ENCODE measurements at places on chromosomes 13 and 19.

DNA sequence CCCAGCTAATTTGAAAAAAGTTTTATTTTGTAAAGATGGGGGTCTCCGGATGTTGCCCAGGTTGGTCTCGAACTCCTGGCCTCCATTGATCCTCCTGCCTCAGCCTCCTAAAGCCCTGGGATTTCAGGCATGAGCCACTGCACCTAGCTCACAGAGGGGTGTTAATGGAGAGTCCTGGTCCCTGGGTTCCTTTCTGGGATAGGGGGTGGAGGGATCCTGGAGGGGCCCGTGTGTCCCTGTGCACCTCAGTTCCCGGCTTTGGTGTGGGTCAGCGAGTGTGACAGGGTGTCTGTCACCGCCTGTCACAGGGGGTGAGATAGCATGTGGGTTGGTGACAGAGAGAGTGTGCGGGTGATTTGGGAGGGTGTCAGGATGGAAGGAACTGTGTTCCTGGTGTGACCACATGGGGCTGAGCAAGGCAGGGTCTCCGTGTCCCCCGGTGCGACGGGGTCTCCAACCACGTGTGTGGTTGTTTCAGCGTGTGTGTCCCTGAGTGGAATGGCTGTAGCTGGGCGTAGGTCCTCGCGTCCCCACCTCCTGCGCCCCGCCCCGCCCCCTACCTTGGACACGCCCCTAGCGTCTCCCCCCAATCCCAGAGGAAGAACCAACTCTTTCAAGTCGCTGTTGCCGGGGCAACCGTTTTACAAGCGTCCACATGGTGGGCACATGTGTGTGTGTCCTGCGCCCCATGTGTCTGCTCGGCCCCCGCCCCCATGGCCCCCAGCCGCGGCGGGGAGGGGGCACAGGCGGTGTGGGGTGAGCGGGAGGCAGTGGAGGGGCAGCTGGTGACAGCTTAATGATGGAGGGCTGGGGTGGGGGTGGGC is 2.9 kb upstream of the NRTN start:
- DNase-seq: no peak

- peak; percentile 6 for DNase-seq
Observed at GRCh38 chr19:39083983-39084731, at the start of gene ACP7. TSS of gene ACP7 (plus strand) at chr19:39084368. CDS start at chr19:39085270, 902 bp downstream.

- no peak for DNase-seq
Observed at GRCh38 chr19:6250024-6250615, 29.7 kb downstream of the MLLT1 start.

- DNase-seq: no peak
Observed at GRCh38 chr13:52673465-52673864, 20.8 kb downstream of the SUGT1 start.

GRCh38 chr19:20244356-20244755 is 77.3 kb downstream of the ZNF486 start:
- DNase-seq: no peak

- DNase-seq: no peak
Observed at GRCh38 chr13:69903081-69903480, 204.5 kb upstream of the ATXN8OS start.

DNA sequence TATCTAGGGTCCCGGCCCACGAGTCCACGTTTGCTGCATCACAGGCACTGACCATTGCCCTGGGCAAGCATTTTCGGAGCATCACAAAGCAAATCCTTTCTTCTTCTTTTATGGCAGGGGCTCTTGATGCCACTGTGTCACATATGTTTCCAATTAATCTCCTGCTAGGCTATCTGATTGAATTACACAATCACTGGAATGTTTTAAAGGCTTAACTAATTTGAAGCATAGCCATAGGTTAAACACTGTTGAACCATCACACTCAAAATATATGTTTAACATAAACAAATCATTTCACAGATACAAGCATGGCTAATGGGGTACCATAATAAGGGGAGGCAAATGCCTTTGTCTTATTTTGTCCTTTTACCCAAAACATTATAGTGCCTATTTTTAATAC is 338.3 kb downstream of the POU4F1 start:
- DNase-seq: no peak

- DNase-seq: no peak
Observed at GRCh38 chr13:55893540-55893939, 1247.2 kb upstream of the PRR20A start.

DNA sequence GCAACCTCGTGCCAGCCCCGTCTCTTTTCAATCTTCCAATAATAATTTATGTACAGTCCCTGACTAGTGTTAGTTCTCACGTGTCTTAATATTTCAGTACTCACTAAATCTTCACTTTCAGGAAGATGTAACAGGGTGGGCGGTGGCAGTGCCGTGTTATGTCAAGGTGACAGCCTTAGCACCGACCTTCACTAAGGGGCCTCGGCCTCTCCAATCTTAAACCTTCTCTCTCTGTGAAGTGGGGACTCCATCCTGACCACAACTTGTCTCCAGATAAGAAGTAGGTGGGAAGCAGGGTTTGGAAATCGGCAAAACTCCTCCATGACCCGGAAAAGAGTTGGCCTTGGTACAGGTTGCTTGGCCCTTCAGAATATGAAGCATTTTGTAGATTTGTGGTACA is 1.8 kb downstream of the RPS19 start:
- no peak for DNase-seq

DNA sequence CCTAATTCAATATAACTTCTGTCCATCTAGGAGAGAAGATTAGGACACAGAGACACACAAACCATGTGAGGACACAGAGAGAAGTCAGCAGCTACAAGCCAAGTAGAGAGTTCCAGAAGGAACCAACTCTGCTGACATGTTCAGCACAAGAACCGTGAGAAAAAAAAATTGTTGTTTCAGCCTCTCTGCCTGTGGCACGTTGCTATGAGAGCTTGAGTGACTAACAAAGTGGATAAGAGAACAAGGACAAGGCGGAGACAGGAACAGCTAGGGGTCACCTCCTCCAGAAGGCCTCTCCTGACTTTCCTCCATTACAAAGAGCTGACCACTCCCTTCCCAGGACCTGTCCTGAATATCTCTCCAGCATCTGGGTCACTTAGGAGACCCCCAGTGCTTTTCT is 5.6 kb upstream of the SIGLEC12 start:
- no peak for DNase-seq

- DNase-seq: no peak
Observed at GRCh38 chr13:47310401-47310800, 413.5 kb upstream of the HTR2A start.

DNA sequence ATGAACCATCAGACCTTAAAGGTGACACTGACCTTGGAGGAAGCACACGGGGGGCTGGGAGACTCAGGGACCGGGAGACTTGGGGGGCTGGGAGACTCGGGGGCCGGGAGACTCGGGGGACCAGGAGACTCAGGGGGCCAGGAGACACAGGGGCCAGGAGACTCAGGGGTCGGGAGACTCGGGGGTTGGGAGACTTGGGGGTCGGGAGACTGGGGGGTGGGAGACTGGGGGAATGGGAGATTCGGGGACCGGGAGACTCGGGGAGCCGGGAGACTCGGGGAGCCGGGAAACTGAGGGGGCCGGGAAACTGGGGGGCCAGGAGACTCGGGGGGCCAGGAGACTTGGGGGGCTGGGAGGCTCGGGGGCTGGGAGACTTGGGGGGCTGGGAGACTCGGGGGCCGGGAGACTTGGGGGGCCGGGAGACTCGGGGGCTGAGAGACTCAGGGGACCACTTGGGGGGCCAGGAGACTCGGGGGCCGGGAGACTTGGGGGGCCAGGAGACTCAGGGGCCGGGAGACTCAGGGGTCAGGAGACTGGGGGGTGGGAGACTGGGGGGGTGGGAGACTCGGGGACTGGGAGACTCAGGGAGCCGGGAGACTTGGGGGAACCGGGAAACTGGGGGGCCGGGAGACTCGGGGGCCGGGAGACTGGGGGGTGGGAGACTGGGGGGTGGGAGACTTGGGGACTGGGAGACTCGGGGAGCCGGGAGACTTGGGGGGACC is 62.9 kb downstream of the RASA3 start:
- no peak for DNase-seq

DNA sequence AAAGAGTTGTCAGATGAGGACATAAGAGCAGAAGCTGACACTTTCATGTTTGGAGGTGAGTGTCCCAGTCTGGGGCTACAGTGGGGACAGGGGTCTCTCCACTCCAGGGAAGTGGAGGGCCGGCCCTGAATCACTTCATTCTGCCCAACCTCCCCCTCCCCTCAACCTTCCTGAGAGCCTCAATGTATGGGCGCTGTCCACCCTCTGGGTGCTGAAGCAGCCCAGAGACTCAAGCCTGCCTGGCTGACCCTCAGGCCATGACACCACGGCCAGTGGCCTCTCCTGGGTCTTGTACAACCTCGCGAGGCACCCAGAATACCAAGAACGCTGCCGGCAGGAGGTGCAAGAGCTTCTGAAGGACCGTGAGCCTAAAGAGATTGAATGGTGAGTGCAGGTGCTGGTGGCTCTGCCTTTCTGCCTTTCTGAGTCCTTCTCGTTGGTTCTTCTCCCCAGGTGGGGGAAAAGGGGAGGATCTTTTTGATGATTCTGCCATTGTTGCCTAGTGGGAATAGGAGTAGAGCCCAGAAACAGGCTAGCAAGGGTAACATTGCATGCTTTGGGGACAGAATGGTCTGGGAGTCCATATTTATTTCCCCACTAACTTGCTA is 8.8 kb downstream of the CYP4F8 start:
- DNase-seq: no peak

DNA sequence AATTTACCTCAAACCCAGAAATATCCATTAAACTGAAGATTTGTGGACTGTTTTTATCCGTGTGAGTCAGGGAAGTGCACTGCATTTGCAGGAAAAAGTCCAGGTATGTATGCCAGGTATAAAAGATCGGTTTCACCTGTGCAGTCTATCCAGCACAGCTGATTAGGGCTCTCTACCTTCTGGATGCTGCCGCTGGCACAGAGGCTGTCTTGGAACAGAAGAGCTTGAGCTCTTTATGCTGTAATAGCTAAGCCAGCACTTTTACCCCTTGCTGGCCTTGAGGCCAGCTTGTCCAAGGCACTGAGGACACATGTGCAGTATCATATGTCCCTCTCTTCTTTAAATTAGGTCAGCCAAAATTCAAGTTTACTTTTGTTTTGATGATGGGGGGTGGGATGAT is 851.0 kb downstream of the DIAPH3 start:
- no peak for DNase-seq

GRCh38 chr13:106361621-106362020 is 173.8 kb downstream of the EFNB2 start:
- no peak for DNase-seq

DNA sequence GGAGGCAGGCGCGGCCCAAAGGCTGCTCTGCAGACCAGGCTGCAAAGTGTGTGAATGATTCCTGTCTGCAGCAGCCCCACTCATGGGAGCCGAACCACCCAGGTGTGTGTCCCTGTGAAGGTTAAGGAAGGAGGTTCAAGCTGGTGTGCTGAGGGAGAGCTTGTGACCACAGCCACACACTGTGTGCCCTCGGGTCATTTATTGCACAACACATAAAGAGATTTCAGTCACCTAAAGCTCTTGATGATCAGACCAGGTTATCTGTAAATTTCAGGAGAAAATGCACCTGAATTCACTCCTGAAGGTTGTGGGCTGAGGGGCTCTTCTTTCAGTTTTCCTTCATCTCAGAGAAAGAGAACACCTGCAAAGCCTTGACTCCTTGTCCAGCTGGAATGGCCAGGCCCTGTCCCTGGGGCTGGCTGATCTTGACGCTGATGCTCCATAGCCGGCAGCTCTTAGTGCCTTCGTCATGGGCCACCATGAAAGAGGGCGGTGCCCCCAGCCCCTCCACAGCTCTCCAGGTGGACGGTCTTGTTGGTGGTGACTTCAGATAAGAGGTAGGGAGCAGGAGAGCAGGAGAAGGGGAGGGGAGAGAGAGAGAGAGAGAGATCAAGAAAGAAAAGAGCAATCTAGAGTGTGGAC is 110.8 kb upstream of the C1QTNF9B start:
- no peak for DNase-seq

- DNase-seq: no peak
Observed at GRCh38 chr13:106318941-106319411, 216.5 kb downstream of the EFNB2 start.

DNA sequence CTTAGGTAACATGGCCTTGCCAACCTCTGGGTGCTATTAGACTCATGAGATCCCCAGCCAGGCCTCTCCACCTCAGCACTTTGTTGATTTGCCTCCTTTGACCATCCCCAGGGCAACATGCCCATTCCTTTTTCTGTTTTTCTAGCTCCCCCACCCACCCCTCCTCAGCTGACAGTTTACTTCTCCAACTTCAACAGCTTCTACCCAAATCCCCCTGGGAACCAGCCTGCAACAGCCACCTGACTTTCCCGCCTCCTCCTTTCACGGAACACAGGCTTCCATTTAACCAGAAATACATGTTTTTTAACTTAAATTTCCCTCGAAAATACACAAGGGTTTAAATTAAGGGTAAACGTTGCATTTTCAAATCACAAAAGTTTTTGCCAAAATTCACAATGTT is 117.3 kb downstream of the DLEU7 start:
- no peak for DNase-seq

GRCh38 chr19:6732803-6733337 is 4.5 kb downstream of the GPR108 start:
- no peak for DNase-seq

- no peak for DNase-seq
Observed at GRCh38 chr13:42875475-42876269, 94.3 kb downstream of the FAM216B start.

Data from activated T-helper 1 cell treated with anti-CD3 and anti-CD28 coated beads, Interleukin-2, amount 50 U/mL, for 16 hours (primary cell).